ENCODE measurements at places on chromosomes 5 and 9. TPM values are rescaled to one million over a fixed set of nuclear protein-coding genes. Genes with fewer than 3 reads are reported as not detected.

Gene IL33
- polyA plus RNA-seq, result 13.9 TPM

Gene NEK6
- 29.9 TPM for polyA plus RNA-seq

Gene PCDHA4
- 0.97 TPM for polyA plus RNA-seq

Gene C5orf58
- polyA plus RNA-seq, result not detected

Gene CACNA1B
- 0.17 TPM for polyA plus RNA-seq

Gene SCGB3A1
- polyA plus RNA-seq, result 1.3 TPM

Gene FREM1
- 168 TPM for polyA plus RNA-seq

Gene SMIM27
- polyA plus RNA-seq, result 18.8 TPM
